ENCODE measurements at places on chromosomes 12 and 14. TPM values are rescaled to one million over a fixed set of nuclear protein-coding genes. Genes with fewer than 3 reads are reported as not detected.

- DNase-seq: no peak
Measured at GRCh38 chr12:4477129-4477528, 31.5 kb upstream of the FGF6 start.

The SLCO1B1 gene
- total RNA-seq: not detected

The TMTC1 gene
- total RNA-seq: 0.95 TPM

- DNase-seq: no peak
Measured at GRCh38 chr14:65704850-65705249, 292.3 kb downstream of the FUT8 start.

The GON7 gene
- 15.5 TPM for total RNA-seq

The RNF212B gene
- not detected for total RNA-seq

The ACSM4 gene
- not detected for total RNA-seq

DNA sequence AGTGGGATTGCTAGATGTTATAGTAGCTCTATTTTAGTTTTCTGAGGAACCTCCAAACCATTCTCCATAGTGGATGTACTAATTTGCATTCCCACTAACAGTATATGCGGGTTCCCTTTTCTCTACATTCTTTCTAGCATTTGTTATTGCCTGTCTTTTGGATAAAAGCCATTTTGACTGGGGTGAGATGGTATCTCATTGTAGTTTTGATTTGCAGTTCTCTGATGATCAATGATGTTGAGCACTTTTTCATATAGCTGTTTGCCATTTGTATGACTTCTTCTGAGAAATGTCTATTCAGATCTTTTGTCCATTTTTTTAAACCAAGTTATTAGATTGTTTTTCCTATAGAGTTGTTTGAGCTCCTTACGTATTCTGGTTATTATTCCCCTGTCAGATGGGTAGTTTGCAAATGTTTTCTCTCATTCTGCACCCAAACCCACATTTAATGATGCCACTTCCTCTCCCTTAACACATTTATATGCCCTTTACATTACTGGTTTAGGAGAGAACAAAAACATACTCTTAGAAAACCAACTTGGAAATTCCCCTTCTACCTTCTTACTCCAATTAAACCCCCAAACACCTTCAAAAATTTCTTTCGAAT lies 48.2 kb downstream of the NELL2 start:
- no peak for DNase-seq

The KLRG1 gene
- total RNA-seq: 2.1 TPM

DNA sequence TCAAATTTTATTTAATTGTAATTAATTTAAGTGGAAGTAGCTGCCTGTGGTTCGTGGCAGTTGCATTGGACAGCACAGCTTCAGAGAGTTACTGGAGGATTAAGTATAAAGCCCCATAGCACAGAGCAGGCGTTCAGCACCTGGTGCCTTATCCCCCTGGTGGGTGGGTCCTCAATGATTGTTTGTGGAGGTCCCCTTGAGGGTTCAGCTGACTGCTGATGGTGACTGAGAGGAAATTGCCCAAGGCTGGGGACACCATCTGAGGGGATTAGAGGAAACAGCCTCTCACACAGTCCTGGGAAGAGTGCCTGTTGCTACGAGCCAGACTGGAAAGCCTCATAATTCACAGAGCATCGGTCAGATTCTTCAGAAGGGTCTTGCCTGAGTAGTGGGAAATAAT lies 83.4 kb upstream of the NOS1 start:
- DNase-seq: no peak

The LPAR5 gene
- 2.7 TPM for total RNA-seq

- no peak for DNase-seq
Measured at GRCh38 chr12:75558287-75558686, 46.9 kb upstream of the KRR1 start.

DNA sequence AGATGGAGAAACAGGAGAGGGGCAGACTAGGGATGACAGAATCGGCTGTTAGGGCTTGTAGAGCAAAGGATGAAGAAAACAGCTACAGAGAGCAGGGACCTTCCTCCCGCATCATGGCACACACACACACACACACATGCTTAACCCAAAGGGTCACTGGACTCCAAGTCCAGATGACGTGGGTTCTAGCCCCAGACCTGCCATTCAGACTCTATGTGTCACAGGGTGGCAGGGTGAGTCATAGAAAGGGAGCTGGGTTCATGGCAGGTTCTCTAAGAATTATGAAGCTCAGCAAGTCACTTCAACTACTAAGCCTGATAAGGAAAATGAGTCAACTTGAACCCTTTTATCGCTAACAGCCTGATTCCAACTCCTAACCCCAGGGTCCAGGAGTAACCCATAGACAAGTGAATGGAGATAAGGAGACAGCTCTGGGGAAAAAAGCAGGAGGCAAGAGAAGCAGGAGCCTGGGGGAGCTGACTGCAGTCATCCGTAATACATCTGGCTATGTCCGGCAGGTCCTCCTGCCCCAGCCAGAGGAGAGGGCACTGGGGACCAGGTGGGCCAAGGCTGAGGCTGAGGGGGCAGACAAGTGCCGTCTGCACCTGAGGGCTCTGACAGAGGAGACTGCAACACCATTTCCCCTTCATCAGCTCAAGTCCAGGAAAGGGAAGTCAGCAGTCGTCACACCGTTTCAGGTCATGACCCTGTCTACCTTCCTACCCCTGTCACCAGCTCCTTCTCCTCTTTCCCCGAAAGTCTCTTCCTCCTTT lies 3.6 kb upstream of the TNFRSF1A start:
- DNase-seq: no peak

- DNase-seq: no peak
Measured at GRCh38 chr12:88931598-88931997, 351.3 kb upstream of the KITLG start.

- no peak for DNase-seq
Measured at GRCh38 chr14:93716002-93716745, 72.1 kb downstream of the PRIMA1 start.

DNA sequence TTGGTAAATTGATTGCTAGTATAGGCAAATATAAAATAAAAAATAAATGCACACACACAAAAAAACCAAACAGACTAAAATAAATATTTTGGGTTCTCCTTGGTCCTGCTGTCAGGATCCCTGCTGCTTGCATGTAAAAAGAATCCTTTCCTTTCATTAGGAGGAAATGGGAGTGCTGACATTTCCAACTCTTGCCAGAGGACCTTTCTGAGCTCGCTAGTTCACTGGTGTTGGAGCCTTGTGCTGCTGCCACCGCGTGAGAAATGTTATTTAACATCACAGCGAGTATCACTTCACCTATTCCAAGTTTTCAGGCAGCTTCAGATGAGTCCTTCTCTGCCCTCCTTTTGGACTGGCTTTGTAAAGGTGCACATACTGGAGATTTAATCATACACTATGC lies 358.9 kb downstream of the NPAS3 start:
- no peak for DNase-seq

The CPSF6 gene
- total RNA-seq: 90.8 TPM

DNA sequence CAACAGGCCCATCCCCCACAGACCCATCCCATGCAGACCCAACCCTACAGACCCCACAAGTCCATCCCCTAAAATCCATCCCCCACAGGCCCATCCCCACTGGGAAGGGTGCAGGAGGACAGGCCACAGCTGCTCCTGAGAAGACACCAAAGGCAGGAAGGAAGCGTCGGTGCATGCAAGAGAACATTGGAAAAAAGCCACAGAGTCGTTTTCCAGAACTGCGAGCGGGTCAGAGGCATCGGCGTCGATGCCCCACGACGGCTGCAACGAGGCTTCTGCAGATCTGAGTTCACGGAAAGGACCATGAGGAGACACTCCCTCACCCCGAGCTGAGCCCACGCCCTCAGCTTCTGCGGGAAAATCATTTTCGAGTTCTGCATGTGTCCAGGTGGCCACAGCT lies 59.6 kb upstream of the GALNT9 start:
- DNase-seq: no peak

- DNase-seq: no peak
Measured at GRCh38 chr12:98492580-98493140, 22.7 kb upstream of the TMPO start.

- DNase-seq: no peak
Measured at GRCh38 chr14:35134329-35135123, 12.2 kb downstream of the PRORP start.

DNA sequence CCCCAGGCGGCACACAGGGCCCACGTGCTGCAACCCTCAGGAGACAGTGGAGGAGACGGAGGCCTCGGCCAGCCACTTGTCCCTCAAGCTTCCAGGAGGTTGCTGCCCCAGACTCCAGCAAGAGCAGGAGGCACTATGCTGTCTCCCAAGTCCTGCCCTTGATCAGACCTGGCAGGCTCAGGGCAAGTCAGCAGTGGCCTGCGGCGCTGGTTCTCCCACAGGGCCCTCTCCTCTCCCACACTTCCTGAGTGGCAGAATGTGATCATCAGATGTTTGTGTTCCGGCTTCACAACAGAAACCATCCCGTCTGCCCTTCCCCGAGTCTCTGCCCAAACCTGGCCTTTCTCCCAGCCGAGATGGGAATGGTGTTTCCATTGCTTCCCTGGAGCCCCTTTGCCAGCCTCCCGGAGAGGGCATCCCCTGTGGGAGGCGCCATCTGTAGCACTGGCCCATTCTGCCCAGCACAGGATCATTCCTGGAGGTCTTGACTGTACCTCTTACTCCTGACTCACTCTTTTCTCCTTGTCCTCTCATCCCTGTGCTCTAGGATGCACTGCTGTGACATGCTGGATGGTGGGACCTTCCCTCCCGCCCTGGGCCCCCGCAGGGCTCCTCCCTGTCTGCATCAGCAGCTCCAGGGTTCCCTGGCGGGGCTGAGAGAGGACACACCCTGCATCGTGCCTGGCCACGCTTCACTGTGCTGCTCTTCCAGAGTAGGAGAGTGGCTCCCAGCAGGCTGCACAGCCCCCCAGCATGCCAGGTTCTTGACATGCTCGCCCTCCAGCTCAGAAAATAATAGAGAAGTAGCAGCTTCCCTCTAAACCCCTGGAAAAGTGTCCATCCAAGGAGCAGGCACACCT lies 114.7 kb upstream of the FKBP4 start:
- DNase-seq: no peak

GRCh38 chr12:3718100-3718499 lies 34.8 kb downstream of the CRACR2A start:
- no peak for DNase-seq

DNA sequence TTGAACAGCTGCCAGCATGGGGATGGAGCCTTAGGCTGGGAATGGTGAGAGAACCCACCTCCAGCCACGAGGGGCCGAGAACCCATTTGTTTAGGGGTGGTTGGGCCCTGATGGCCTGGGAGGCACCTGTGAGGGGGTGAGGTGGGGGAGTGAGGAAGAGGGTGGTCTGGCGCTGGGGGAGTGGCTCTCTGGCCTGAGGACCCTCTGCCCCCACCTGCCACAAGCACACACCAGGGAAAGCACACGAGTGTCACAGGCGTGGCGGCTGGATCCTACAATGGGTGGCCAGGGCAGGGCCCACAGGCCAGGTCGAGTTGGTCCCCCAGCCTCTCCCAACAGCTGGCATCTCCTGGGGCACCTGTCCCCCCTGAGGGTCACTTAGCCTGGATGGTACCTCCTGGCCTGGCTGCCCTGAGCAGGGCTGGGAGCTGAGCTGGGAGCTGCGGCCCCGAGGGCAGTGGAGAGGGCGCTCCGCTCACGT lies 340.5 kb downstream of the TMEM121 start:
- DNase-seq: no peak

- no peak for DNase-seq
Measured at GRCh38 chr14:27845241-27845850, 921.2 kb upstream of the FOXG1 start.

The BDKRB1 gene
- not detected for total RNA-seq

The KRT72 gene
- 0.28 TPM for total RNA-seq

DNA sequence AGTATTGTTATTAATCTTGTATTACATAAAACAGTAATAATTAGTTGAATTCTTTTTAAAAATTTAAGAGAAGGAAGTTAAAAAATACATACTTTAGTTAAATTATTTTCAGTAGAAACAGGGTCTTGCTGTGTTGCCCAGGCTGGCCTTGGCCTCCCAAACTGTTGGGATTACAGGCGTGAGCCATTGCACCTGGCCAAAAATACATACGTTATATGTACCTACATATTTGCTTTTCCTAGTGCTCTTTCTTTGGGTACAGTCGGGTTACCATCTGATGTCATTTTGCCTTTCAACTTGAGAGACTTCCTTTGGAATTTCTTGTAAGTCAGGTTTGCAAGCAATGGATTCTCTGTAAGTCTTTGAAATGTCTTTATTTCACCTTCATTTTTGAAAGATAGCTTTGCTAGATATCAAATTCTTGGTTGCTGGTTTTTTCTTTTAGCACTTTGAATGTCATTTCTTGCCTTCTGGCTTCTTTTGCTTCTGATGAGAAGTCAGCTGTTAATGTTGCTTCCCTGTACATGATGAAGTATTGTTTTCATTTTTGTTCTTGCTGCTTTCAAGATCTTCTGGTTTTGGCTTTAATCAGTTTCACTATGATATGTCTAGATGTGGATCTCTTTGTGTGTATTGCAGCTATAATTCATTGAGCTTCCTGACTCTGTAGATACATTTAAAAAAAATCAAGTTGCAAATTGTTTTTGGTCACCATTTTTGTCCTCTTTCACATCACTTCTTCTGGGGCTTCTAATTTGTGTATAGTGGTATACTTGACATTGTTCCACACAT lies 84.4 kb downstream of the SPATS2 start:
- no peak for DNase-seq

GRCh38 chr12:103824845-103825244 lies 16.2 kb downstream of the NT5DC3 start:
- no peak for DNase-seq

DNA sequence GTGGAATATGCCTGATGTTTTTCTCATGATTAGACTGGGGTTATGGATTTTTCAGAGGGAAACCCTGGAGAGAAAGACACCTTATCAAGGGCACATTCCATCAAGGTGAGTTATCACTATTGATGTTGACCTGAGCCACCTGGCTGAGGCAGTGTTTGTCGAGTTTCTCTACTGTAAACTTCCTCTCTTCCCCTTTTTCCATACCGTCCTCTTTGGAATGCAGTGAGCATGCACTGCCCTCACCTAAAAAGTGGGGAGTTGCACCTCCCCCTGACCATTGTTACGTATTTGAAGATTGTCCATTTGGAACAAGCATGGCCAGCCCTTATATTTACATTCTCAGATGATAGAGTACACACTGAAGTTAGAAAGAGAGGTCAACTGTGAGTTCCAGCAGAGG lies 53.9 kb upstream of the PWP1 start:
- DNase-seq: no peak

GRCh38 chr12:91205811-91206210 lies 23.2 kb upstream of the DCN start:
- DNase-seq: no peak

The MGP gene
- total RNA-seq: 0.26 TPM

GRCh38 chr14:55313480-55313879 lies 42.3 kb downstream of the FBXO34 start:
- DNase-seq: no peak

DNA sequence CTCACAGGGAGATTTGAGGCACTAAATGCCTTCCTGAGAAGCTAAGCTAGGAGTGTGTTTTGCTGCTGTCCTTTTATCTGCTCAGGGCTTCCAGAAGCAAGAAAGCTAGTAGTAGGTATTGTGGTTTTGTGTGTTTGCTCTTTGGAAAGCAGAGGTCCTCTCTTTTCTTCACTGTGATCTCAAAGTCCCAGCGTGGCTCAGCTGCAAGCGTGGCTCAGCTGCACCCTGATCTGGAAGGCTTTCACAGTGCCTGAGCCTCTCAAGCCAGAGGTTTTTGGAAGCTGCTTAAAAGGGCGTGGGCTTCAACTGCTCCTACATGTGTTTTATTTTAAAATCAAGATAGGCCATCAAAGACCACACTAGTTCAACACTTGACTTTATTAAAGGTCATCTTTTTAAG lies 337.4 kb upstream of the RGS6 start:
- no peak for DNase-seq

The VSIG10 gene
- total RNA-seq: 65.0 TPM

- DNase-seq: no peak
Measured at GRCh38 chr14:100989924-100990323, 86.4 kb upstream of the RTL1 start.

The AKAP3 gene
- 1.8 TPM for total RNA-seq

The EFS gene
- 17.8 TPM for total RNA-seq

GRCh38 chr12:129115558-129115957 lies 262.3 kb downstream of the GLT1D1 start:
- DNase-seq: no peak

All from endothelial cell (in vitro differentiated cells).